T-cell (primary cell): ENCODE measurements at places on chromosomes 1 and 21. TPM values are rescaled to one million over a fixed set of nuclear protein-coding genes. Genes with fewer than 3 reads are reported as not detected.

TMEM167B gene
- 33.2 TPM for total RNA-seq

GRHL3 gene
- total RNA-seq = not detected

CD84 gene
- total RNA-seq = 50.9 TPM

SLC30A1 gene
- total RNA-seq = 11.8 TPM

NR5A2 gene
- total RNA-seq = 0.19 TPM

GADD45A gene
- total RNA-seq = 85.8 TPM

B3GALT5 gene
- not detected for total RNA-seq

LRRC53 gene
- total RNA-seq = not detected

CFHR3 gene
- not detected for total RNA-seq

FAM163A gene
- total RNA-seq = 0.25 TPM

GRCh38 chr1:186785503-186785902 is 43.2 kb upstream of the PLA2G4A start:
- no peak overlapping the region for H3K4me3 ChIP-seq
- no peaks in the 10 kb centered on the region for H3K27me3 ChIP-seq
- no peak overlapping the region for H3K27ac ChIP-seq
- H3K4me1 ChIP-seq = no peaks in the 10 kb centered on the region

GRCh38 chr1:176141449-176141848 is 65.6 kb downstream of the COP1 start:
- H3K4me1 ChIP-seq = no peaks in the 10 kb centered on the region
- H3K4me3 ChIP-seq = no peak overlapping the region

GRCh38 chr1:171563675-171564074 is 58.4 kb upstream of the MYOCOS start:
- no peak for DNase-seq
- no peak overlapping the region for H3K4me3 ChIP-seq
- no peaks in the 10 kb centered on the region for H3K27me3 ChIP-seq
- H3K27ac ChIP-seq = no peak overlapping the region
- H3K36me3 ChIP-seq = peaks cover 88% of the 10 kb centered on the region

- H3K4me1 ChIP-seq = no peaks in the 10 kb centered on the region
- H3K4me3 ChIP-seq = no peak overlapping the region
- H3K27ac ChIP-seq = no peak overlapping the region
Observed at GRCh38 chr1:240616018-240616417, 4.1 kb upstream of the GREM2 start.

DNA sequence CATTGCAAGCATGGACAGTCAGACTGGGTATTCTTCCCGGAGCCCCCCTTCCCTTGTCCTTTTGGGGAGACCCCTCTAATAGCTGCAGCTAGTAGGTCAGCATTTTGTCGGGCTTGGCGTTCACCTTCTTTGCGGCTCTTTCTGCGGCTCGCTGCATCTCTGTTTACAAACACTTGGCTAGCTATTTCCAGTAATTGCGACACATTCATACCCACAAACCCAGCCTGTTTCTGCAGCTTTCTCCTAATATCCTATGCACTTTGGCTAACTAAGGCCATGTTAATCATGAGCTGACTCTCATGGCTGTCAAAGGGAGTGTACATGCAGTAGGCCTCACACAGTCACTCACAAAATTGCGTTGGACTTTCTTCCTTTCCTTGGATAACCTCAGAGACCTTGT is 716.4 kb downstream of the AMY1C start:
- no peaks in the 10 kb centered on the region for H3K36me3 ChIP-seq
- no peak overlapping the region for H3K4me3 ChIP-seq
- H3K4me1 ChIP-seq = no peaks in the 10 kb centered on the region
- no peaks in the 10 kb centered on the region for H3K27me3 ChIP-seq
- no peak for DNase-seq
- no peak overlapping the region for H3K27ac ChIP-seq

GRCh38 chr1:34359411-34359810 is 182.7 kb downstream of the C1orf94 start:
- H3K27me3 ChIP-seq = no peaks in the 10 kb centered on the region
- H3K27ac ChIP-seq = no peak overlapping the region
- no peaks in the 10 kb centered on the region for H3K4me1 ChIP-seq
- no peaks in the 10 kb centered on the region for H3K36me3 ChIP-seq
- DNase-seq = no peak
- no peak overlapping the region for H3K4me3 ChIP-seq

DNA sequence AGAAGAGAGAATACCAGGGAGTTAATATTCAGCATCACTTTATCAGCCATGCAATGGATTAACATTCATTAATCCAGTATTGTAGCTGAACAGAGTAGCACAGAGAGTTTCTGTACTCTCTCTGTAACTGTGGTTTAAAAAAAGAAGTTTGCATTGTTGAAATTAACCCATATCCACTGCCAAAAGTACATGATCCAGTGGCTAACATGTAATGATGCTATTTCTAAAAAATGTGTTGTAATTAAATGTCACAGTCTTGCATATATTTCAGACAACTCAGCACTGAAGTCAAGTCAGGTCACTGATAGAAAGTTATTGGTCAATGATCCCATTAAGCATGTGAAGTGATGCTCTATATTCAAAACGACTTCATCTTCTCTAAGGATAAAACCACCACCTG is 141.3 kb downstream of the NRIP1 start:
- no peak overlapping the region for H3K27ac ChIP-seq
- H3K4me3 ChIP-seq = no peak overlapping the region
- no peak for DNase-seq
- H3K36me3 ChIP-seq = no peaks in the 10 kb centered on the region
- no peaks in the 10 kb centered on the region for H3K27me3 ChIP-seq

DNA sequence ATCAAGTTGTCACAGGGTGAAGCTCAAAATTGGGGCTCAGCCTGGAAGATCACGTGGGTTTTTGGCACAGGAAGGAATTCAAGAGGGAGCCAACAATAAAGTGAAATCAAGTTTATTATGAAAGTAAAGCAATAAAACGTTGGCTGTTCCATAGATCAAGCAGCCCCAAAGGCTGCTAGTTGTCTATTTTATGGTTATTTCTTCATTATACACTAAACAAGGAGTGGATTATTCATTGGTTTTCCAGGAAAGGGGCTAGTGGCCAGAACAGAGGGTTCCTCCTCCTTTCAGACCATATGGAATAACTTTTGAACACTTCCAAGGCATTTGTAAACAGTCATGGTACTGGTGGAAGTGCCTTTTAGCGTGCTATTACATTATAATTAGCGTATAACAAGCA is 723.5 kb upstream of the ADAMTS5 start:
- H3K27ac ChIP-seq = no peak overlapping the region
- no peak overlapping the region for H3K4me3 ChIP-seq
- no peaks in the 10 kb centered on the region for H3K36me3 ChIP-seq
- no peaks in the 10 kb centered on the region for H3K27me3 ChIP-seq
- H3K4me1 ChIP-seq = no peaks in the 10 kb centered on the region

- no peaks in the 10 kb centered on the region for H3K4me1 ChIP-seq
- H3K27me3 ChIP-seq = peaks cover 30% of the 10 kb centered on the region
- no peak overlapping the region for H3K27ac ChIP-seq
- no peaks in the 10 kb centered on the region for H3K36me3 ChIP-seq
- DNase-seq = no peak
- H3K4me3 ChIP-seq = no peak overlapping the region
Observed at GRCh38 chr1:17195731-17196130, 9.2 kb upstream of the PADI1 start.

GRCh38 chr1:84478876-84479868 is at the start of gene RPF1:
Gene RPF1, plus strand, starts transcription at chr1:84479266. Its CDS starts 16 bp downstream, at chr1:84479282.
- H3K4me3 ChIP-seq = peak within 1 kb of the TSS; percentile 79
- peak within 1 kb of the TSS; percentile 79 for H3K27ac ChIP-seq
- H3K36me3 ChIP-seq = no peaks in the 10 kb centered on the region

GRCh38 chr21:34635307-34635706 is 20.4 kb upstream of the RCAN1 start:
- H3K27me3 ChIP-seq = no peaks in the 10 kb centered on the region
- H3K36me3 ChIP-seq = no peaks in the 10 kb centered on the region
- no peaks in the 10 kb centered on the region for H3K4me1 ChIP-seq
- no peak overlapping the region for H3K4me3 ChIP-seq
- DNase-seq = no peak

DNA sequence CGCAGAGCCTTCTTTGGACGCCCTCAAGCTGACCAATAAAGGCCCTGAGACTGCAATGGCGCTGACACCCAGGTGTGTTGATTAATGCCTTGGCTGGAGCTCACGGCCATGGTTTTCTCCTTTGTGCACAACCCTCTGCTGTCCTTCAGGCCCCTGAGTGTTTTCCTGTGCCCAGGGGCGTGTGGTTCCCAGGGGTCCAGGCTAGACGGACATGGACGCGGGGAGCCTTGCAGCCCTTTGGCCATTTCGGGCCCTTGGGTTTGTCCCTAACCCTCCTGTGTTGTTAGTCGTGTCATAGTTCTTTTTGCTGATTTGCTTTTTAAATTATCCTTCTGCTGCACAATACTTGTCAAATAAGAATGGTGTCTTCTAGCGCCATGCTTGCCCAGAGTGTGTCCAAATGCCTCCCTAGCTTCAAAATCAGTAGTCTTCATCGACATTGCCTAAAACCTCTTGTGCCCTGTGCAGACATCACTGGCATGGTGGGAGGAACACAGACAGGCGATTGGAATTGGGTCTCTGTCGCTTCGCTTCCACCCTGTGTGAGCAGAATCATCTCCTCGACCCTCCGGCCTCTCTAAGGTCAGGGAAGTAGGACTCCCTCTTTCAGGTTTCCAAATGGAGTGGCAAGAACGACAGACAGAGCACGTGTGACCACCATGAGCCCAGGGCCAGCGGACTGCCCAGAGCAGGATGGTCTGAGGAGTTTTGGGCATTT is 1.9 kb downstream of the KRTAP10-4 start:
- no peak for DNase-seq
- H3K27ac ChIP-seq = no peak overlapping the region
- no peaks in the 10 kb centered on the region for H3K36me3 ChIP-seq
- H3K27me3 ChIP-seq = peaks cover 33% of the 10 kb centered on the region
- peaks cover 7% of the 10 kb centered on the region for H3K4me1 ChIP-seq

DNA sequence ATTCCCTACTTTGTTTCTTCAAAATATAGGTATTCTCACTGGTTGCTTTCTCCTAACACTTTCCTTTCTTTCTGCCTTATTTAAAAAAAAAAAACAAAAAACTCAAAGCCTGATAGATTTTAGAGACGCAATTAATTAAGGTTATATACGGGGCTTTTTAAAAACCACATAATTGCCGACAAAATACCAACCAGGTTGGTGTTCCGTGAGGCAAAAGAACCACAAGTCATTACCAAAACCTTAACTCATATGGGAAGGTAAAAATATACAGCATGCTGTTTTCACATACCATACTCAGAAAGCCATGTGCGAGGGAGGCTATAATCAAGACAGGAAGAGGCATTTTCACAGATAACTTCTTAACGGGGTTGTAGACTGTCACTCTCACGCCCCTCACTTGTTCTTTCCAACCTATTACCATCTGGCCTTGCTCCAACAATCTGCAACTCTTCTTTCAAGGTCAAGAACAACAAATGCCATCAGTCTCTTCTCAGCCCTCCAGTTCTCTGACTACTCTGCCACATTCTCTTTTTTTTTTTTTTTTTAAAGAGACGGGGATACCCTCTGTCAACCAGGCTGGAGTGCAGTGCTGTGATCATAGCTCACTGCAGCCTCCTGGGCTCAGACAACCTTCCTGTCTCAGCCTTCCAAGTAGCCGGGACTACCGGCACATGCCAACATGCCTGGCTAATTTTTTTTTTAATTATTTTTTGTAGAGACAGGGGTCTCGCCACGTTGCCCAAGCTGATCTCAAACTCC is 102.6 kb downstream of the APP start:
- no peak overlapping the region for H3K27ac ChIP-seq
- peaks cover 26% of the 10 kb centered on the region for H3K4me1 ChIP-seq
- no peak overlapping the region for H3K4me3 ChIP-seq
- no peaks in the 10 kb centered on the region for H3K27me3 ChIP-seq
- no peak for DNase-seq

- no peaks in the 10 kb centered on the region for H3K27me3 ChIP-seq
- H3K4me3 ChIP-seq = no peak overlapping the region
- no peak for DNase-seq
- no peaks in the 10 kb centered on the region for H3K36me3 ChIP-seq
Observed at GRCh38 chr1:75338616-75339483, 204.7 kb downstream of the LHX8 start.
